Activated CD4-positive, alpha-beta T cell treated with anti-CD3 and anti-CD28 coated beads, Interleukin-2, amount 10 ng/mL, durations not matched to agents 24 days and 14 days (primary cell): ENCODE measurements at places on chromosomes 7 and 10.

- peak; percentile 66 for DNase-seq
Observed at GRCh38 chr7:106866298-106867281, 1.5 kb downstream of the PIK3CG start.

DNA sequence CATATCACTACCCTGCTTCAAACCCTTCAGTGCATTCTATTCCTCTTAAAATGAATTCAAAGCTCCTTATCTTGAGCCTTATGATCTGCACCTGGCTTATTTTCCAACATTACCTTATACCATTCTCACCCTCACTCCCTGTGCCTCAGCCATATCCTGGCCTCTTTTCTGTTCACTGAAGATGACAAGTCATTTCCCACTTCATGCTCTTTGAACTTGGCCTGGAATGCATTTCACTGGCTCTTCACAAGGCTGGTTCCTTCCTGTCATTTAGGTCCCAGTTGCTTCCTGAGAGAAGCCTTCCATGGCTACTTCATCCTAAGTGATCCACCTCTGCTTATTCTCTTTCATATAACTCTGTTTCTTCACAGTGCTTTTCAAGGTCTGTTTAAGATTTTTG, 3.2 kb upstream of the LIPF start:
- DNase-seq: no peak

- no peak for DNase-seq
Observed at GRCh38 chr7:133512560-133512959, 259.7 kb downstream of the EXOC4 start.

- DNase-seq: no peak
Observed at GRCh38 chr10:118472415-118473304, 122.8 kb downstream of the PRLHR start.

- DNase-seq: no peak
Observed at GRCh38 chr7:41977151-41977651, 259.8 kb downstream of the GLI3 start.

GRCh38 chr7:45682836-45683555, 108.8 kb downstream of the ADCY1 start:
- peak; percentile 40 for DNase-seq

DNA sequence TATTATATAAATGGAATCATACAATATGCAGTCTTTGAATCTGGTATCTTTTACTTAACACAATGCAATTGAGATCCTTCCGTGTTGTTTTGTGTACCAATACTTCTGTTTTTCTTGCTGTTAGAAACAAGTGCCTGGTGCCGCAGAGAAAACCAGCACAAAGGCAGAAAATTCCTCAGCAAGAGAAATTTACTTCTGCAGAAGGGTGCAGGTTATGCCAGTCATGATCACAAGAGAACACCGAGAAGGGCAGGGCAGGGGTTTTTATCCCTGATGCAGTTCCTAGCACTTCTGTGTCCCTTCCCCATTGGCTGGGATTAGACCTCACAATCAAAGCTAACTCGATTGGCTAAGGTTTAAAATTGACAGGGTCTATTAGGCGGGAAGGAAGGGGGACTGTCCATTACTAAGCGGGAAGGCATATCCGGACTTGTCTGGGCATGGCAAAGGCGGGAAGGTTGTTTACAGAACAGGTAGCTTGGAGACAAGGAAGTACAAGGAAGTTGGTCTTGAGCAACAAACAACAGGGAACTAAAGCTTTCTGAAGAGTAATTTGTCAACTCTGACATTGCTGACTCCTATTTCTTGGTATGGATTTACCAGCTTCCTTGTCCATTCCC, 2.4 kb upstream of the ZNF33B start:
- DNase-seq: no peak

DNA sequence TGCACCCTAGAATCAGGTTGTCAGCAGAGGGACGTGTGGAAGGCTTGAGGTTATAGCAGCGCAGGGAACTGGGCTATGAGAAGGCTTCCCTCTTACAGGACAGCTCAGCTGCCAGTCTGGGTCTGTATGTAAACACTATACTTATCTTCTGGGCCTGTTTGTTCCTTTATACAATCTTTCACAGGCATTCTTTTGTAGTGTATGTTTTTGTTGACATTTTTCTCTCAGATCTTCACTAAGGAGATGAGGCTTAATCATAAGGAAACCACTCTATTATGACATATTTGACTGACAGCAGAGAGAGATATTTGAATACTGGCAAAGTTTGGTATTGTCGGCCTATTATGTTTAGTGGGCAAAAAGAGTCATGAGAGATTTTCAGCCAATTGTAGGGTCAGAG, 929 bp downstream of the GBF1 start:
- no peak for DNase-seq

GRCh38 chr10:15189133-15189885, 20.8 kb upstream of the NMT2 start:
- no peak for DNase-seq

DNA sequence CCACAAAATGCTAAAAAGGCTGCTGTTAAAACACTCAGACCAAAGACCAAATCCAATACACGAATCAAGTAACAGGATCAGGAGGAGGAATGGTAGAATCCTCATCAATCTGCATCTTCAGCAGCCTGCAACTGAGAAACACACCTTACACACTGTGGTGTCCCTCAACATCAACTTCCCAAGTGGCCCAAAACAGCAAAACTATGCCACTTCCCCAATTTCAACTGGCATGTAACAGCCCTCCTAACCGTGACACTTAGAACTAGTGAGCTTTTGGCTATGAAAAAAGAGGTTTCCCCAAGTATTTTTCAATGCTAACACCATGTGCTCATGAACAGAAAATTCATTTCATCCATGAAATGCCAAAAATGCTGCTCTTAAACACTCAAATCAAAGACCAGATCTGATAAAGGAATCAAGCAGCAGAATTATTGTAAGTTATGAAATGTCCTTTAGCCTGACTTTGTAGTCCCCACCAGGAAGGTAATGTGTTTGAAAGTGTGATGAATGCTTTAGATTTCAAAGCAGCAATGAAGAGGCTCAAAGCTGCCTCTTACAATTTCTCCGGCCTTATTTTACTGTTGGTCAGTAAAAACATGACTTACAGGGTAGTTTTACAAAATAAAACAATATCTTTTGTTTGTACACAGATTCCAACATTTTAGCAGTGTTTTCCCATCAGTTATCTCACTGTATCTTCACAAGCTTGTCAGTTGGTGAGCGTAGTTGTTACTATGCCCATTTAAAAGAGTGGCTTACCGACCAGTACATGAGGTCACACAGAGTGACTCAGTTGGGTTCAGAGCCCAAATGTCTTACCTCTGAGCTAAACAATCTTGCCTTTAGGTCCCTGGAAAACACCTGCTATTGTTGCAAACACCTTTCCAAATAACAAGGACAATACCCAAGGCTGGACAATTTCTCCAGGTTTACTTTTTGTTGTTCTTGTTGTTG, 65.7 kb upstream of the ASAH2 start:
- no peak for DNase-seq

DNA sequence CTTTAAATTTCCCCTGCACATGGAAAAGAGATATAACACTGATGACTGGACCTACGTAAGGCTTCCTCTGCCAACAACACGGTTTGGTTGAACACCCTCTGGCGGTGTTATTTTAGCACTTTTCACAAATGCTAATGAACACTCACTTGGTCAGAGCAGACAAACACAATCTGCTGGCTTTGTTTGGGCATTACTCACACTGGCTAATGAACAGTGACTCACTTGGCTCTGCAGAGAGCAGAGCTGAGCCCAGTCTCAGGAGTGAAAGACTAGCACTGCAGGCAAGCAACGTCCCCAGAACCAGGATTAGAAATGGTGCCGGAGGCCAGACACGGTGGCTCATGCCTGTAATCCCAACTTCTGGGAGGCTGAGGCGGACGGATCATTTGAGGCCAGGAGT, 430.8 kb downstream of the PLXNA4 start:
- no peak for DNase-seq

GRCh38 chr7:116342125-116342524, 131.8 kb downstream of the TES start:
- DNase-seq: no peak
